NCI-H2081 (cell line): ENCODE measurements at places on chromosomes 7 and 10.

GRCh38 chr7:7647495-7648036, 7.0 kb downstream of the UMAD1 start:
- DNase-seq: no peak

DNA sequence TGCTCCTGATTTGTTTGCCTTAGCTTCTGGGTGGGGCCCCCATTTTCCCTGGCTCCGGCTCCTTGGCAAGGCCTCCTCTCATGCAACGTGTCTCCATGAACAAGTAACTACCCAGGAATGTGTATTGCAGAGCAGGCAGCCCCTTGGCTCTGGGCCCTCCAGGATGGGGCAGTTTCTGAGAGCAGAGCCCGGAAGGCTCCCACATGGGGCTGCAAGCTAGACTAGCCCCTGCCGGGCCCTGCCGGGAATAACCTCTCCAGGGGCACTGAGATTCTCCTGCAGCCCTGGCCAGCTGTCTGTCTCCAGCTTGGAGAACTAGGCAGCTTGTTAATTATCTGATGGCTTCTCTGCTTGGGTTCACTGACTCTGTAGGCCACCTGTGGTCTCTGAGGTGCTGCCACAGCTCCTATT, 184.0 kb upstream of the INHBA start:
- no peak for DNase-seq

DNA sequence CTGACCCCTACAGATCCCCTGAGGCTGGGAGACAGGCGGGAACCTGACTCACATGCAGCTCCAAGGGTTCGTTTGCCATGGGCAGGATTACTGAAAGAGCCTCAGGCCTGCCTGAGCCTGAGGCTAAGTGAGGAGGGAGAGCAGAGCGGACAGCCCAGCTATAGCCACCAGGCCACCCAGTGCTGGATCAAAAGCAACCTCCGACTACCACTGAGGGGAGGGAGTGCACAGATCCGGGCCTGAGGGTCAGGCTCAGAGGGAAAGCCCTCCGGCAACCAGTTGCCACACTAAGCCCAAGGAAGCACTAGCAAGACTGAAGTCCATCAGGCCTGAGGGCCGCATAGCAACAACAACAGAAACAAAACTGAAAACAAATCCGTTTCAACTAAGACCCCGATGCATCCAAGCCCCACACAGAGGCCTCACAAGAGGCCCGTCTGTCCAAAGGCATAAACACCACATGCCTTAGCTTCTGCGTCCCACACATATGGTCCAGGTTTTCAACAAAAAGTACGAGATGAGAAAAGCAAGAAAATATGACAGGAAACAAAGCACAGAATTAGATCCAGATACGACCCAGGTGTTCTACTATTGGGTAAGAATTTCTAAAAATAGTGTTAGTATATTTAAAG, 92.5 kb upstream of the VIPR2 start:
- no peak for DNase-seq

GRCh38 chr7:157003756-157004520, 6.5 kb downstream of the MNX1 start:
- no peak for DNase-seq

DNA sequence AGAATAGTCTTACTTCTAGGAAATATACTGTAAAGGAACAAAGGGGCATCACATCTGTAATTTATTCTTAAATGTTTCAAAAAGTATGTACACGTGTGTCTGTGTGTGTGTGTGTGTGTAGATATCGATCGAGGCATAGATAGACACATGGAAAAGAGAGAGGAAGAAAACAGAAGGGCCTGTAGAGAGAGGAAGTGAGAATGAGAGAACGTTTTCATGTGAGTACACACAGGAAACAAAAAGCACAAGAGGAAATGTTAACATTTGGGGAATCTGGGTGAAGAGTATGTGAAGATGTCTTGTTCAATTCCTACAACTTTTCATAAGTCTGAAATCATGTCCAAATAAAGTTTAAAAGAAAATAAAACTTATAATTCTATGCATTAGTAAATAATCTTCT, 286.5 kb upstream of the SORCS1 start:
- no peak for DNase-seq

DNA sequence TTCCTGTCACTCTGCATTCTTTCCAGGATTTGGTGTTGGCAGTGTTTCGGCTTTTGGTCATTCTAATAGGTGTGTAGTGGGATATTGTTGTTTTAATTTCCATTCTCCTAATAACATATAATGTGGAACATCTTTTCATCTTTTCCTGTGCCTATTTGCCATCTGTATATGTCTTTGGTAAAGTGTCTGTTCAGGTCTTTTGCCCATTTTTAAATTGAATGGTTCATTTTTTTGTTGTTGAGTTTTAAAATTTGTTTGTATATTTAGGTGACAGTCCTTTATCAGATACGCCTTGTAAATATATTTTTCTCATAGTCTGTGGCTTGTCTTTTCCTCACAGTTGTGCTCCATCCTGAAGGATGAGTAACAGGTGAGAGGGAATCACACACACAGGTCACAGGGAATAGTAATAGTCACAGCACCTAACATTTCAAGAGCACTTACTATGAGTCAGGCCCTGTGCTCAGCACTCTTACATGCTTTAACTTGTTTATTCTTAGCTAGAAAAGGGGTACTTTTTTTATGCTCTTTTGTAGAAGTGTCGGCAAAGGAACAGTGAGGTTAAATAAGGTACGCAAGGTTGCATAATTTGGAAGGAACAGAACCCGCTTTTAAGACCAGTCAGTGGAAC, 117.1 kb upstream of the GATA3 start:
- DNase-seq: no peak

GRCh38 chr7:40715053-40715430, 580.2 kb downstream of the SUGCT start:
- no peak for DNase-seq

DNA sequence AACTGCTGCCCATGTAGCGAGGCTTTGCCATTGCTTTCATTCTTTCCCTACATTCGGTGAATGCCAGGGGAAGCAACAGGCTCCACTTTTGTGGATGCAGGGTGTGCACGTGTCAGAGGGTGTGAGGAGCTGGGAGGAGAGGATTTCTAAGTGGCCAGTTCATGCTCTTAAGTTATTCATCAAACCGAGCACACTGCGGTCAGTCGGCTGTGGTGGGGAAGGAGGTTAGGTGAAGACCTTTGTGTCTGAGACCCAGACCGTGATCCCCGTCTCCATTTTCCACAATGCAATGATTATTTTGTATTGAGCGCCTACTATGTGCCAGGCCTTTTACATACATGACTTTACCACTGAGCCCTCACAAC, 438.6 kb upstream of the GALNT17 start:
- DNase-seq: no peak

GRCh38 chr7:26698806-26699205, 165.6 kb downstream of the SKAP2 start:
- no peak for DNase-seq

- DNase-seq: no peak
Measured at GRCh38 chr7:75870557-75871161, 8.2 kb upstream of the RHBDD2 start.

- DNase-seq: no peak
Measured at GRCh38 chr10:93541402-93542357, 24.8 kb upstream of the FFAR4 start.

- no peak for DNase-seq
Measured at GRCh38 chr10:71349406-71349805, 30.3 kb downstream of the SLC29A3 start.

- no peak for DNase-seq
Measured at GRCh38 chr7:159086301-159086925, 58.3 kb downstream of the VIPR2 start.

DNA sequence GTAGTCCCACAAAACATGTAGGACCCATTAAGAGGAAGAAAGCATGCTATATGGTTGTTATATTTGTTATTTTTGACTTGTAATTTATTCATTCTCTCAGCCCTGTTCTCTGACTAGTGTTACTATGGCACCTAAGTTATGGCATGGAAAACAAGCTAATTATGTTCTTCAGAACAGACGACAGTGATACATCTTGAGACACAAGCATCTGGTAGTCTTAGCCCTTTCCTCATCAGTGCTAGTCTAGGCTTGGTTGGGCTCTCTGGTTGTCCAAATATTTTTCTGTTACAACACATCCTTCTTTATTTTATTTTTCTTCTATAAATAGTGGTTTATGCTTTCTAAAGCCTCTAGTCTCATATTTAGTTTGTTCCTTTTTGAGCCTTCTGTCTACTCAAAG, 308.3 kb upstream of the KAT6B start:
- no peak for DNase-seq

DNA sequence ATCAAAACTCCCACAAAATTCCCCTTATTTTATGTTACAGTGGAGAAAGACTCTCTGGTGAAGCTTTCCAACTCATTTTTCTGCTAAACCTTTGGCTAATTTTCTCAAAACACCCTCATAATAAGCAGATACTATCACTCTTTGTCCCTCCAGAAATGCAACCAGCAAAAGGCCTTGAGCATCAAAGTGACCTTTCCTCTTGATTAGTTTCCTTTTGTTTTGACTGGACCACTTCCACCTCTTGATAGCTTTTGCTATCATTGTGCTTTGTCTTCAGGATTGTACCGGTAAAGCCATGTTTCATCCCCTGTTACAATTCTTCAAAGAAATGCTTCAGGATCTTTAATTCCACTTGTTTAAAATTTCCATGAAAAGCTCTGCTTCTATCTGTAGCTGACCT, 115.1 kb upstream of the SLC13A1 start:
- no peak for DNase-seq

GRCh38 chr7:51376420-51377092, 59.9 kb upstream of the COBL start:
- DNase-seq: no peak

DNA sequence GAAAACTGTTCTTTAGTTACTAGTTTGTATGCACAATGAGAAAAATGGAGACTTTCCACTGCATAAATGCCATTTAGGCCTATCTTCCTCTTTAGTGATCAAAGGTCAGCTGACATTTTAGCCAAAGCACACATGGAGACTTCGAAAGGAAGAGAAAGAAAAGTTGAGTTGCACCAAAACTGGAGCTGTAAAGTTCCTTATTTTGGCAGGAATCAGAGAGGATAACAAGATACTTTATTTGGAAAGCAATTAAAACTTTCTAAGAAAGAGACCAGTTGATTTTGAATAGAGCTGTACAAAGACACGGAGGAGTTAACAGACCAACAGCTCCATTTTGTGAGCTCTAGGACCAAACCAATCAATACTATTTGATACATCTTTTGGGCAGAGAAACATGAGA, 14.2 kb downstream of the ENTPD7 start:
- no peak for DNase-seq

GRCh38 chr7:94266238-94266644, 128.5 kb upstream of the COL1A2 start:
- no peak for DNase-seq

- no peak for DNase-seq
Measured at GRCh38 chr10:104694074-104694473, 53.0 kb downstream of the SORCS3 start.

DNA sequence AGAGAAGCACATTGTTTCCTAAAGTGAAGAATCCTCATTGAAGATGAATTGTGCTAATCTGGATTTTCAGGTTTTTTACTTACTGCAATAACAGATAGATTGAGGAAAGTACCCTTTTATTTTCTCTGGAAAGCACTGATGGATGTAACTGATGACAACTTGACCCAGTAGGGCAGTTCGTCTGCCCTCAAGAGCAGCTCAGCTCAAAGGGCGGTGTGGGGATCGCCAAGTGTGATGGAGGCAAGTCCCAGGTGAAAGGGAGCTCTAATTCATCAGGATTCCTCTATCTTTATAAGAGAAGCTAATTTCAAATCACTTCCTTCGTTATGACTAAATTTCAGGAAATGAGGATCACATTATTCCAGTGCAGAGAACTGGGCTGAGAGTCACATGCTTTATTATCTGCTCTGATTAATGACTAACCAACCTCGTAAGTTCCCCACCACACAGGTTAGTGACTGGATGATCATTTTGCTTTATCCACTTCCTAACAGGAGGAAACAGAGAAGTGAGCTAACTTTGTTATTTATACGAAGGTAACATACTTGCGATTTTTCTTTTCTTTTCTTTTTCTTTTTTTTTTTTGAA, 98.8 kb downstream of the PFKFB3 start:
- no peak for DNase-seq

DNA sequence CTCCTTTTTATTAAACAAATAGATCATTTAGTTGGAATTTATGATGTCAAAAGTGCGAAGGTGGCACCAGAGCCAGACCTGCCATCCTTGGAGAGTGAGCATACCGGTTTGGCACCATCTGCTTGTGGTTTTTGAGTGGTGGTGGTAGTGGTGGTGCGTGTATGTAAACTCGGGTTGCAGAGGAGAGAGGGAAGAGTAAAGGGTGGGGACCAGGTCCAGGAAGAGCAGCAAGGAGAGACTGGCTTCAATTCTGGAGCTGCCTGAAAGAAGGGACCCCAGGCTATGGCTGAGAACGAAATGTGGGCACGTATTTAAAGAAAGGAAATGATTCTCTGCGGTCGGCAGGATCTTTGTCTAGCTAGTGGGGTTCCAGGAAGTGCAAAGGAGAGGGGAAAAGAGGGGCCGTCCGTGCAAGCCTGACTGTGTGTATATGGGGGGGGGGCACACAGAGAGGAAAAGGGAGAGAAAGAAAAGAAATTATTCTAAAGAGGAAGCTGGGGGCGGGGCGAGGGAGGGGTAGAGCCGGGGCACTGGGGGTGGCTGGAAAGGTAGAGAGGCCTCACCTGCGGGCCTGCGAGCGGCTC, 448 bp upstream of the GOLGA7B start:
- DNase-seq: peak; percentile 47
